Right lobe of liver (tissue), 6 donors: ENCODE measurements at places on chromosomes 16 and 17. TPM values are rescaled to one million over a fixed set of nuclear protein-coding genes. Genes with fewer than 3 reads are reported as not detected.

The CCL5 gene
- 1.3 TPM for total RNA-seq

The SLC47A2 gene
- total RNA-seq, result not detected

The CCL14 gene
- 16.7 TPM for total RNA-seq

The MGAT5B gene
- not detected for total RNA-seq

The PRKCB gene
- total RNA-seq, result 1.7 TPM

The CDH13 gene
- 0.13 TPM for total RNA-seq

The JUP gene
- 54.3 TPM for total RNA-seq

The ORC6 gene
- 0.89 TPM for total RNA-seq

The MT4 gene
- not detected for total RNA-seq
